HFFc6 (cell line): ENCODE measurements at places on chromosomes 2 and 18.

GRCh38 chr2:47437287-47437686 lies 34.3 kb downstream of the MSH2 start:
- peak; percentile 18 for DNase-seq

DNA sequence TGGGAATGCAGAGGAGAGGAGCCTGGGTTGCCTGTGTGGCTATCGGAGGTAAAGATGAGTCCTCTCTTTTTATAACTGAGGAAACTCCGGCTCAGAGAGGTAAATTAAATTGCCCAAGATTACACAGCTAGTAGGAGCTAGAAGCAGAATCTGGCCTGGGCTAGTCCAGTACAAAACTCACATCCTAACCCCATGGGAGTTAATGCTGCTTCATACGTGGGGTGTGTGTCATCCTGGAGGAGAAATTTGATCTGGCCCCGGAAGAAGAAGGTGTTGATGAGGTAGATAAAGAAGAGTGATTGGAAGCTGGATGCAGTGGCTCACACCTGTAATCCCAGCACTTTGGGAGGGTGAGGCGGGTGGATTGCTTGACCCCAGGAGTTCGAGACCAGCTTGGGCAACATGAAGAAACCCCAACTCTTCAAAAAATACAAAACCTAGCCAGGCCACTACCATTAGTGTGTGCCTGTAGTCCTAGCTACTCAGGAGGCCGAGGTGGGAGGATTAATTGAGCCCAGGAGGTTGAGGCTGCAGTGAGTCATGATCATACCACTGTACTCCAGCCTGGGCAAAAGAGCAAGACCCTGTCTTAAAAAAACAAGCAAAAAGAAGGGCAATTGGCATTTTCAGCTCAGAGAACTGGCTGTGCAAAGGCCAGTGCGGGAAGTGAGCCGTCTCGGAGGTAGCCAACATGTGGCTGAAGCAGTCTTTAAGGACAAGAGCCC lies 33.7 kb downstream of the CTIF start:
- no peak for DNase-seq

DNA sequence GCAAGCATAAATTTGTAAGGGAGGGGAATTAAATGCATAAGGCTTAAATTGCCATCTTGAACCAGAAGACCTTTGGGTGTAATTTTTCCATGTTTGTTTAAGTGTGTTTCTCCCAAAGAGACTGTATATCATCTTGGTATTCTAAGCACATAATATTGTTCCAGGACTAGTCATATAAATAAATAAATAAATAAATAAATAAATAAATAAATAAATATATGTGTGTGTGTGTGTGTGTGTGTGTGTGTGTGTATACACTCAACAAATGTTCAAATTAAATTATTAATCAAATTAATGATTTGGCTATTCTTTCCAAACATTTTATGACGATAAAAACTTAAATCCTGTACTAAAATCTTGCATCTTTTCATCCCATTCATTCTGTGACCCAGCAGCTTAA lies 867.8 kb upstream of the KLHL29 start:
- DNase-seq = no peak

GRCh38 chr2:38130876-38131275 lies 54.9 kb upstream of the CYP1B1 start:
- no peak for DNase-seq

GRCh38 chr2:174343343-174343622 lies 8.5 kb downstream of the SP9 start:
- no peak for DNase-seq

DNA sequence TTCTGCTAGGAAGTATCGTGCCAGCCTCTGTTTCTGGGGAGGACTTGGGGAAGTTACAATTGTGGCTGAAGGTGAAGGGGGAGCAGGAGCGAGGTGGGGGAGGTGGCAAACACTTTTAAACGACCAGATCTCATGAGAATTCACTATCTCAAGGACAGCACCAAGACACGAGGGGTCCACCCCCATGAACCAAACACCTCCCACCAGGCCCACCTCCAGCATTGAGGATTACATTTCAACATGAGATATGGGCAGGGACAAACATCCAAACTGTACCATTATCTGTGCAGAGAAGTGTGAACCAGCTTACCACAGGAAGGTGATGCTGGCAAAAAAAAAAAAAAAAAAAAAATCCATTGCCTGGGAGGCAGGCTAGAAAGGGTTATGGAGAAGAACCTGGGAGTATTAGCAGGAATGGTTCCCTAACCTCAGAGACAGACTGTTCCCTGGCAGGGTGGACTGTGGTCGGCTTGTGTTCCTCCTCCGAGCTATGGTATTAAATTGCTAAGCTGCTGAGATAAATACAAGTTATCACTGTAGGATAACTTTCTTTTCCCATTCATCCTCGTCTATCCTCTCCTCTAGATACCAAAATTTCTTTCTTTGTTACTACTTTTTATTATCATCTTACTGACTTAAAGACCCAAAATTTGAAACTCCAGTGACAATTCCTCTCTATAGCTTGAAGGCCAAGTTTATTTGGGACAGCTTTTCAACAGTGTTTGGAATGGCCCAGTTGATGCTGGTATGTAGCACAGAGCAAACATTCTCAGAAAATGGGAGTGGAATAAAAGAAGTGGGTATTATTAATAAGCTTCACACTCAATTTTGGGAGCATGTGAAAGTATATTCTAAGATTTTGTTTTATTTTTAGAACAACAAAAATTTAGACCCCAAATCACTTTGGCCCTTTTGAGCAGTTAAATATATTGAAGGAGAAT lies 73.7 kb upstream of the MAP3K20 start:
- DNase-seq = no peak

GRCh38 chr18:78875016-78875777 lies 104.4 kb upstream of the SALL3 start:
- no peak for DNase-seq

DNA sequence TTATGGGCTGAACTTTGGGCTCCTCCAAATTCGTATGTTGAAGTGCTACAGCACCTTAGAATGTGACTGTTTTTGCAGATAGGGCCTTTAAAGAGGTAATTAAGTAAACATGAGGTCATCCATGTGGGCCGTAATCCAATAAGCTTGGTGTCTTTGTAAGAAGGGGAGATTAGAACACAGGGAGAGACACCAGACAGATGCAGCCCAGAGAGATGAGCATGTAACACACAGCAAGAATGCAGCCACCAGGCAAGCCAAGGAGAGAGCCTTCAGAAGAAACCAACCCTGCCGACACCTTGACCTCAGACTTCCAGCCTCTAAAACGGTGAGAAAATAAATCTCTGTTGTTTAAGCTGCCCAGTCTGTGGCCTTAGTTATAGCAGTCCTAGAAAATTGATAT lies 74.3 kb downstream of the HRH4 start:
- no peak for DNase-seq

DNA sequence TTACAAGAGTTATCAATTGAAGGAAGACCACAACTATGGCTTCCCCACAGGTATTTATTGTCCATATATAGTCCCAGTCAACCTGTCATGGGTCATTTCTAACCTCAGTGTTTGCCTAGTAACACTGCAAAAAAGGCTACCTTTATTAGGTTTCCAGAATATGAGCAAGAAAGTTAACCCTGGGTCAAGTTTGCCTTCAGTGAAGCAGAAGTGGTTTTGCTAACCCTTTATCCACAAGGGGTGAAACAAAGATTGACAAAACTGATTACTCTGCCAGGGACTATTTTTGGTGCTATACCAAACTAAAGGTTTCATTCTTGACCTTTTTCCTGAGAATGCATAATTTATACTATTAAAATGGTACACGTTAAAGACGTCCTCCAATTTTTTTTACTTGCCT lies 28.8 kb downstream of the SP100 start:
- DNase-seq = no peak

GRCh38 chr2:136502660-136503059 lies 262.7 kb upstream of the THSD7B start:
- no peak for DNase-seq

DNA sequence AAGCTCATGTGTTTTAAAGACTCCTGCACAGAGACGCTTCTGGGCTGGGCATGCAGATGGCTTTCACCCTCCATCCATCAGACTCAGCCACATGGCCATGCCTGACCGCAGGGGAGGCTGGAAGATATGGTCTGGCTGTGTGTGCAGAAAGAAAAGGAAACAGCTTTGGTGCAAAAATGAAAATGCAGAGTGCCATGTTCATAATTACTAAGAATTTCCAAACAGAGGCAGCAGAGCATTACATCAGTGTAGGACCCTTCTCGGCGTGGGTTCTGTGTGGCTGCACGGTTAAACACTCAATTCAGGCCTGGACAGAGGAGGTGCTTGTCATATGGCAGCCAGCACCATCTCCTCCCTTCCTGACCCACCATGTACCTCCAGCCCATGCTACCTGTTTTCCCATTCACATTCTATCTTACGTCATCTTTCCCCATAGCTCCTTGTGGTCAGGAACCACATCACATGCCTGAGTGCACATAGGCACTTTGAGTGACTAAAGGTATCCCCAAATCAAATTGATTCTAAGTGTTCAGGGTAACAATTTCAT lies 200.3 kb upstream of the ID2 start:
- DNase-seq = no peak

- DNase-seq = peak; percentile 49
Measured at GRCh38 chr2:54772110-54772509, 48.6 kb downstream of the EML6 start.

GRCh38 chr2:139744273-139744672 lies 964.1 kb upstream of the NXPH2 start:
- no peak for DNase-seq

GRCh38 chr2:109707281-109708147 lies 86.6 kb upstream of the RGPD5 start:
- DNase-seq = no peak

DNA sequence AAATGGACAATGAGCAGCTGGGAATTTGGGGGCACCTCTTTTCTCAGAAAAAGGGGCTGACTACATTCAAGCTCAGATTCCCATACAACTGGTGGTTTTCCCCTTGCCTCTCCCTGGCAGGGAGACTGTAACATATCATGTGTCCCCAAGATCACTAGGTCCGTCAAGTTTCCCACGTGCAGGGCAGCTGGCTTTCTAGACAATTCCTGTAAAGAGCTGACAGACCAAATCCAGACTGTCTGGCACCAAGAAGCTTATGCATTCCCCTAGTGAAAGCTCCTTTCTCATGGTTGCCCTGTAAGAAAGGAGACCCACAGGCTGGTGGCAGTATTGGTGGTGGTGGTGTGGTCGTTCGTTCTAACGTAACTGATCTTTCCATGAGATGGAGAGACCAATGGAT lies 48.8 kb downstream of the THUMPD2 start:
- no peak for DNase-seq

DNA sequence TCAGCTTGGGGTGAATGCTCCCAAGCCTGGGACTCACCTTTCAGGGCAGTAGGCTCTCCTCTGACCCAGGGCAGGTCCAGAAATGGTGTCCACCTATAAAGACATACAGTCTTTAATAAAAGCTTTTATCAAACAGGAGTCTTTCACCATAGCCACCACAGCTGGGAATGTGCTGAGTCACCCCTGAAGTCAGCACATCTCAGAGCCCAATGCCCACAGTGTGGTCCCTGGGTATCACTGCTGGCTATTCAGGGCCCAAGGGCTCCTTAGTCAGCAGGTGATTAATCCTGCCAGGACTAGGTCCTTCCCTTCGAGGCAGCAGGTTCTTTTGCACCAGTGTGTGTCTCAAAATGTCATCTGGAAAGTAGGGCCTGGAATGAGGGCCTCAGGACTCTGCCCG lies 181.9 kb downstream of the MEMO1 start:
- DNase-seq = peak; percentile 16

DNA sequence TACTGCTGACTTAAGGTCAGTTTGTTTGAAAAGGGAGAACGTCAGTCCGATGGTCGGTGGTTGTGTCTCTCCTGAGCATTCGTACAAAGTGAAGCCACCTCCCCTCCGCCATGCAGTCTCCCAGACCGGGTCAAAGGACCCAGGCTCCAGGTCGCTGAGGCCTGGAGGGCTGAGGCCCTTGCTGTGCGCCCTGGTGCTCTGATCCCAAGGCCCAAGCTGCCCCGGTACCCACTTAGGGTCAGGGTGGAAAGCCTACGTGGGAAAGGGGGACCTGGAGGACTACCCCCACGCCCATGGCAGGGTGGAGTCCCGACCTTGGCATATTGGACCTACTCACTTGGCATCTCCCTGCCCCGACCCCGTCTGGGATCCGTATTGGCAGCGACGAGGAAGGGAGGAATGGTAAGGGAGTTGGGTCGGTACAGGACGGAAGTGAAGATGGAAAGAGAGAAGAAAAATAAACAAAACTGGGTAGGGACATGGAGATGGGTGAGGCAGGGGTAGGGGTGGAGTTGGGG lies 8.0 kb upstream of the SIX3 start:
- no peak for DNase-seq
